ENCODE measurements at places on chromosomes 13 and 19.

DNA sequence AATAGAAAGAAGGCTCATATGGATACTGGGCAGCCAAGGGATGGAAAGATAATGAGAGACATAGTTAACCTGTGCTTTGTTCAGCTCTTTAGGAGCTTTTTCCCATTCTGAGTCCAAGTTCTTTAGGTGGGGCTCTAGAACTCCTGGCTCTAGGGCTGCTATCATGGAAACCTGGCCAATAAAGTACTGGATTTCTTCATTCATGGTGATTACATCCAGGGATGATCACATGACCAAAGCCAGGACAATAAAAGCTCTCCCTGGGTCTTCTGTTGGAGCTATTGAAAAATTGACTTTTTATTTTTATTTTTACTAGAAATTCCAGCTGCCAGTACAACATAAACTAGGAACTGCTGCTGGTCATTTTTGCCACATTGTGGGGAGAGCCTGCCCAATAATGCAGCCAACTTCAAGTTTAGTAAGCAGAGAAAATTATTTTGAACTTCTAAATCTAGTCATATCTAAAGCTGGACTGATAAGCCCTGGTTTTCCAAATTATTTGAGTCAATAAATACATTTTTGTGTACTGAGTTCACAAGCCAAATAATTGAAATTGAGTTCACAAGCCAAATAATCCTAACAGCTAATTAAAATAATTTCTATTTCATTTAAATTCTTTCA is 224.9 kb upstream of the STARD13 start:
- DNase-seq = no peak

GRCh38 chr19:42158926-42159325 is 26.7 kb upstream of the POU2F2 start:
- no peak for DNase-seq

DNA sequence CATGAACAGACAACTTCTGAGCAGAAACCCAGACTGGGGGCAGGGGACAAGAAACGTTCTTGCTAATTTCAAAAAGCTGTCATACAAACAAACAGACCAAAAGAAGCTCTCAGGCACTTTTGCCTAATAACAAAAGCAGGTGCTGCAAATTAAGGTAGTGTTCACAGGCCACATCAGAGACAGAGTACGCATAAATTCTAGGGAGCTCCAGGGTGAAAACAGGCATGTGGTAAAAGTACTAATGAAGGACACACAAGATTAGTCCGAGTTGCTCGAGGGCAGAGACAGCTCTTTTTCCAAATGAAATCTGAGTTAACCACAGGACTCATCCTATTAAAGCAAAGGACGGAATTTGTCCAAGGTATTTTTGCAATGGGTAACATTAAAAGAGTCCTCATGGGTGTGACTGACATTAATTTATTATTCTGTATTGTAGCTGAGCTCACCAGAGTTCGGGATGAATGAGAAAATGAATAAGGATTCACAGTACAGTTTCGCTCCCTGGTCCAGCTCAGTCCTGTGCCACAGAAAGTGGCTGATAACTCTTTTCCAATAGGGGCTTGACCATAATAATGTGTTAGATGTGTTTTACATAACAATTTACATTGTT is 197.3 kb downstream of the LHFPL6 start:
- DNase-seq = no peak

GRCh38 chr13:73773168-73773549 is 361.0 kb downstream of the KLF12 start:
- DNase-seq = no peak

- DNase-seq = no peak
Observed at GRCh38 chr19:12997179-12997966, 2.1 kb downstream of the NFIX start.

DNA sequence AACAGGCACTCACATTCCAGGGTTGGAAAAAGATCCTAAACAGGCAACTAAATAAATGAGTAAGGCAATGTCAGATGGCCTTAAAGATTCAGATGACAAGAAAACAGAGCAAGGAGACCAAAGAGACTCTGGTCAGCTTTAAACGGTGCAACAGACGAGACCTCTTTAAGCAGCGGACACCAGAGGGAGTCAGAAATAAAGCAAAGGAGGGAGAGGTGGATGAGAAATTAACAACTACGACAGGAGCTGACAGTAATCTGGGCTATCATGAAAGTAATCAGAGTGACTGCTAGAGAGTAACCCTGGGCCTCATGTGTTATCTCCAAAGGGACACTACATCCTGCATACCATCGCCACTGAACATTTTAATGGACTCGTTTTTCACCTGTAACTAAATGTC is 1.1 kb downstream of the ZNF550 start:
- no peak for DNase-seq

GRCh38 chr13:28089065-28089464 is 11.3 kb downstream of the FLT3 start:
- DNase-seq = no peak

DNA sequence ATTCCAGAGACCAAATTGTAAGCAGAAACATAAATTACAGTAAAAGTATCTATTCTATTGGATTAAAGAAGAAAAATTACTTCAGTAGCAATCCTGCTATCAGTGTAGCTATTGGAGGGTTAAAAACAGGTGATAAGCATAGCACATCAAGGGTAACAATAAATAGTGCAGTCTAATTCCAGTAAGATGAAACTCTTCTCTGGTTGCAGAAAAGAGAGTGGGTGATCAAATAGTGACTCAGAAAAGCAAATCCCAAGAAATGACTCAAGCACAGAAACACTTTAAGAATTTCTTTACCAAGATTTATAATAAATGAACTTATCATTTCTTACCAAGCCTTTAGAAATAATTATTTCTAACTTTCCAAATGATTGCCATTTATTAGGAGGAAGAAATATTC is 135.7 kb downstream of the LMO7 start:
- no peak for DNase-seq

DNA sequence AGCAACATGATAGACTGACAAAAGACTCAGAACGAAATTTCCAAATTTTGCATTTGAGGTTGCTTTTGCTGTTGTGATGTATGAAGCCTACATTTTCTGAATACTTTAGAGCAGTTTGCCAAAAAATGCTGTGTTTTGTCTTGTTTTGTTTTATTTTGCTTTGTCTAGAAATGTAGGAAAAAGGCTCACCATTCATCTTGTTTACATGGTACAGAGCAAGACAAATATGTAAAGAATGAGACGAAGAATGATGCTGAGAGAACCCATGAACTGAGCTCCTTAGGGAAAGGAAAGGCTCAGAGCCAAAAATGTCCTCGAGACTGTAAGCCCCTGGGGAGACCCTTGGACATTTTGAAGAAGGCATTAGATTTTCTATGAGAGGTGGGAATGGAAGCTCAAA is 6.8 kb upstream of the SPART start:
- DNase-seq = no peak

- DNase-seq = peak; percentile 60
Observed at GRCh38 chr13:98443329-98443728, 133.6 kb downstream of the STK24 start.

DNA sequence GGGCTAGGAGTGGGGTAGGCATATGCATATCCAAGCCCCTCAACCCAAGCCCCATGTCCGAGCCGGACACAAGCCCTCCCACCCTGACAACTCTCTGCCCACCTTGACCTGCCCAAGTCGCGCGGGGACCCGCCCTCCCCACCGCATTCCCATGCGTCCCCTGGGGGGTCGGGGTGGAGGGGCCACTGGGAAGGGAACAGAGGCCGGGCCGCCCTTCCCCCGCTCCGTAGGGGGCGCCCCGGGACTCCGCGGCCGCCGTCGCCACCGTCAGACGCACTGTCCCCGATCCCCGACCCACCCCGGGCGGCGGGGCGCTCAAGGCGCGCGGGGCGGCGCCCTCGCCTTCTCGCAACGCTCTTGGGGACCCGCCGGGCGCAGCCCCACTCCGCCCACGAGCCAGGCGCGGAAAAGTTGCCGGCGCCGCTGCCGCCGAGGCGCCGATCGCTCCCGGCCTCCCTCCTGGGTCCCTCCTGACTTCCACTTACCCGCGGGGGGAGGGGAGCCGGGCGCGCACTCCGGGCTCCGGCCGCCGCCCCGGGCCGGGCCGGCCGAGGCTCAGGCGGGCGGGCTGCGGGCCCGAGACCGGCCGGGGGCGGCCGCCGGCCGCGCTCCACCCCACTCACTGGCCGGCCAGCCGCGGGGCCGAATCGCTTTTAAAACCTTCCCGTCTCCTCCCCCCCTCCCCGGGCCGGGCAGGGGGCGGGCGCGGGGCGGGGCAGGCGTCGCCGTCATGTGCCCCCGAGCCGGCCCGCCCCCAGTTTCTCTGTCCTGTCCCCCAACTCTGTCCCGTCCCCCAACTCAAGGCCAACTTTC is 34.4 kb upstream of the NANOS3 start:
- peak; percentile 88 for DNase-seq

DNA sequence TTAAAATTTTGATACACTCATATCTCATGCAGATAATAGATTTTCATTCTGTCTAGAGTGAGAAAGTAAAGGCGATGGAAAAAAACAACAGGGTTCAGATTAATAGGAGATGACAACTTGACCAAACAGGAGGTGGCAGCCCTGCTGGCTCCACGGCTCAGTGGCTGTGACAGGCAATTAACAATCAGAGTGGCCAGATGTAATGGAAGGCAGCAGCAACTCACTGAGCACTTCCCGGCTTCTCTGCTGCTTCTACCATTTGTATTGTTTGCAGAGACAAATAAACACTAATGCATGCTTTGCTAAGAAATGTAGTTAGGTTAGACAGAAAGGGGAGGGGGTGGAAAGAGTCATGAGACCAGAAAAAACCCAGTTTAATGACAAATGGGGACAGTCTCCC is 473.0 kb upstream of the SLC10A2 start:
- DNase-seq = no peak

DNA sequence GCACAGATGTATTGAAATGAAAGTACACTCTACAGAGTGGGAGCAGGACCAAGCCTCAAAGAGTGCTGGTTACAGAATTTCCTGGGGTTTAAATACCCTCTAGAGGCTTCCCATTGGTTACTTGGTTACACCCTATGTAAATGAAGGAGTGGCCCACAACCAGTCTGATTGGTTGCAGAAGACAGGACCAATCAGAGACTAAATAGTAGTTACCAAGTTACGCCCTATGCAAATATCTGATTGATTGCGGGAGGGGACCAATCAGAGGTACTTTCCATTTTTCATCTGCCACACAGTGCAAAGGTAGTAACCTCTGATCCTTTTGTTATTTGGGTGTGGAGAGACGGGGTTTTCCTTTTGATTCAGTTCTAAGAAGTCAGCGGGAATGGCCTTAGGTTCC is 5.5 kb upstream of the ZFP82 start:
- no peak for DNase-seq

- no peak for DNase-seq
Observed at GRCh38 chr13:31116224-31116623, 45.5 kb downstream of the HSPH1 start.

- no peak for DNase-seq
Observed at GRCh38 chr19:30898353-30899103, 450.7 kb downstream of the TSHZ3 start.

DNA sequence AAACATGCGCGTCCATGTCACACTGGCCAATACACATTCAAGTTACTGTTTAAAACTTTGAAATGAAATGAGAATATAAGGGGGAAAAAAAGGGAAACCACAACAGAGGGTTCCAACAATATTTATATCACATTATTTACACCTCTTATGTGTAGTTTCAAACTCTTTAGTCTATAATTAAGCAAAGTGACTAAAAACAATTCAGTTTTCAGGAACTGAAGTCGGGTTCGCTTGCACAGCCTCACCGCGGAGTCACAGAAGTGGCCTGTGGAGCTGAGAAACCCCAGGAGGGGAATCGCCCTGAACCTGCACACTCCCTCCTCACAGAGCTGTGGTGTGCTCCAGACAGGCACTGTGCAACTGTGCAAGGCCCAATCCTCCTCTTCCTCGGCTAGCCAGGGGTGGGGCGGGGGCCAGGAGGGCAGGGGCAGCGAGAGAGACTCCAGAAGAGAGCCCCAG is 75.9 kb downstream of the STK24 start:
- no peak for DNase-seq

DNA sequence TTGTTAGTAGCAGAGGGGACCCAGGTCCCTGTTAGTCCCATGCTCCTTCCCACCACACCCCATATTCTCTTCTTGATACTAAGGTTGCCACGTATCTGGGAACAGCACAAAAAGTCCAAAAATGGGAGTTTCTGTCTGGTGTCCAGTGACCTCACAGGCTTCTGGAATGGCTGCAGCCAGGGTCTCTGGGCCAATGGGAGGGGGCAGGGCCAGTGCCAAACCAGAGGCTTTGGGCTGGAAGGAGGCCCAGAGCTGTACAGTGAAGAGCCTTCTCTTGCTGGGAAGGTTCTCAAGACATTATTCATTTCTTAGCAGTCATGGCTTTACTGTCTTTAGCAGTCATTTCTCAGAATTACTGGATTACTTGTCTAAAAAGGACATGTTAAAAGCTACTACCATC is 119.2 kb downstream of the FRY start:
- DNase-seq = no peak

DNA sequence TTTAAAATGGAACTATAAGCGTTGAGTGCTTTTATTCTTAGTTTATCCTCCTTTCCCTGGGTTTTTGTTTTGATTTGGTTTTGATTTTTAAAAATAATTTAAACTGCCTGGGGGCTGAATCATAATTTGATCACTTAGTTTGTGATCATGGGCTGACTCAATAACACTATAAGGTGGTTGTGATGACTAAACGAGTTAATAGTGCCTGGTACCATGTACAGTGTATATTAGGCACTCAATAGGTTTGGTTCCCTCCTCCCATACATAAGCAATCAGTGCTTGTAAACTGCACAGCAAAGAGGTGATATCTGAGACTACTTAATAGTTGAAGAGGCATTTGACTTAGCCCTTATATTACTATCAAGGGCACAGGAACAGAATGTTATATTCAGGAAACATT is 200.9 kb upstream of the RFC3 start:
- no peak for DNase-seq

DNA sequence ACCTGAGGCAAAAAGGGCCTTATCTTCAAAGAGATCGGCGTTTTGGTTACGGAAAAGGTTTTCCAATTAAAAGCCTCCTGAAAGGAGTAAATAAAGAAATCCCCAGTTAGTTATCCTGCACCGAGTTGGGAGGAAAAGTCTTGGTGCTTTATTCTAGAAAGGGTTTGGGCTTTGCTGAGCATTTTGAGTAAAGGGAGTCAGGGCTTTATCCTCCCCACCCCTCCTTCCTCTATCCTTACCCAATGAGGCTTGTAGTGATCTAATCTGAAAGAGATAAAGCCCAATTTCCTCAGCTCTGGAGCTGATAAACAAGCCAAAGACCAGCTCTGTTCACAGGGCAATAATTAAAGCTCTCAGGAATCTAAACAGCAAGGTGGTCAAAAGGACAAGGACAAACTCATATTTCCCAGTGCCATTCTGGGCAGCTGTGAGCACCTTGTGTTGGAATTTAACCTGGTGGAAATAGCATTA is 188.9 kb upstream of the TSC22D1 start:
- DNase-seq = no peak

DNA sequence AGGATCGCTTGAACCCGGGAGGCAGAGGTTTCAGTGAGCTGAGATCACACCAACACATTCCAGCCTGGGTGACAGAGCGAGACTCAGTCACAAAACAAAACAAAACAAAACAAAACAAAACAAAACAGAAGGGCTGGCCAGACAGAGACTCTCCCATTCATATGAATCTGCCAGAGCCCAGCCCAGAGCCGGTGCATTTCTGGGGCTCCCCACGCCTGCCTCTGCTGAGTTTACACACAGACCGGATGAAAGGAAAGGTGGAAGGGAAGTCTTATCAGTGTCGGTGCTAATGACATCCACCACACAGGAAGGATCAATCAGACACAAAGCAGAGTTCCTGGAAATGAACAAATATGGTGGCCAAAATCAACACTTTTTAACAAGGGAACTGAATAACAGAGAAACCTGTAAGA is 6.8 kb downstream of the TRAPPC6A start:
- DNase-seq = no peak
